ENCODE measurements at places on chromosomes 2 and 18. TPM values are rescaled to one million over a fixed set of nuclear protein-coding genes. Genes with fewer than 3 reads are reported as not detected.

DNA sequence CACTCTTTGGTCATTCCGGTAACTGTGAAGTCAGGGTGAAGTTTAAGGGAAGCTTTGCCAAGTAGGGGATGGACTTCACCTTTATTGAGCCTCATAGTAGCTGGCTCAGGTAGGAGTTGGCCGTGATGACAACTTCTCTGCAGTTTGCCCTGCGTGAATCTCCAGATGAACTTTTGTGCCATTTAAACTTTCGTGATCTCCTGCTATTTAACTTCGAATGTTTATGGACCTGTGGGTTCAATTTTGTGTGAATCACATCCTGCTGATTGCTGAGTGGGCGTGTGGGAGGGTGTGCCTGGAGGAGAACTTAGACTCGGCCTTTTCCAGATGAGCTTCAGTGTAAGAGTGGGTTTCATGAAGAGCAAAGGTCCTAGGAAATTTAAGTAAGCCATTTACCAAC, 4.2 kb downstream of the UGT1A1 start:
- H3K36me3 ChIP-seq: no peaks in the 10 kb centered on the region
- H3K27me3 ChIP-seq: no peaks in the 10 kb centered on the region
- no peak for DNase-seq
- no peak overlapping the region for H3K27ac ChIP-seq
- H3K4me1 ChIP-seq: no peaks in the 10 kb centered on the region
- no peak overlapping the region for H3K4me3 ChIP-seq

DNA sequence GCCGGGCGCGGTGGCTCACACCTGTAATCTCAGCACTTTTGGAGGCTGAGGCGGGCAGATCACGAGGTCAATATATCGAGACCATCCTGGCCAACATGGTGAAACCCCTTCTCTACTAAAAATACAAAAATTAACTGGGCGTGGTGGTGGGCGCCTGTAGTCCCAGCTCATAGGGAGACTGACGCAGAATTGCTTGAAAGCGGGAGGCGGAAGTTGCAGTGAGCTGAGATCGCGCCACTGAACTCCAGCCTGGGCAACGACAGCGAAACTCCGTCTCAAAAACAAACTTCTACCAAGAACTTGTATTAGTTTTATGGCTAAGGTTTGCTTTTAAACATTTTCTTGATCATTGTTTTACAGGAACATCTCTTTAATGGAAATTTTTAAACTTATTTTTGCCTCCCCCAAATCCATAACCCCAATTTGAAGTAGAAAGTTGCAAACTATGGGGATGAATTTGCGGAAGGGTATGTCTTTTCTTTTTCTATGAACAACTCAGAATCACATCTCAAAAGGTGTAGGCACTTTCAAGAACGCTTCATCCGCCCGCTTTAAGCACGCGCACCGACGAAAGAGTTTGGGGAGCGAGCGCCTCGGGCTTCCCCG, 46.8 kb upstream of the PTMA start:
- no peaks in the 10 kb centered on the region for H3K36me3 ChIP-seq
- peak overlapping the region; percentile 69 for H3K4me3 ChIP-seq
- no peaks in the 10 kb centered on the region for H3K27me3 ChIP-seq
- peaks cover 11% of the 10 kb centered on the region for H3K4me1 ChIP-seq

DNA sequence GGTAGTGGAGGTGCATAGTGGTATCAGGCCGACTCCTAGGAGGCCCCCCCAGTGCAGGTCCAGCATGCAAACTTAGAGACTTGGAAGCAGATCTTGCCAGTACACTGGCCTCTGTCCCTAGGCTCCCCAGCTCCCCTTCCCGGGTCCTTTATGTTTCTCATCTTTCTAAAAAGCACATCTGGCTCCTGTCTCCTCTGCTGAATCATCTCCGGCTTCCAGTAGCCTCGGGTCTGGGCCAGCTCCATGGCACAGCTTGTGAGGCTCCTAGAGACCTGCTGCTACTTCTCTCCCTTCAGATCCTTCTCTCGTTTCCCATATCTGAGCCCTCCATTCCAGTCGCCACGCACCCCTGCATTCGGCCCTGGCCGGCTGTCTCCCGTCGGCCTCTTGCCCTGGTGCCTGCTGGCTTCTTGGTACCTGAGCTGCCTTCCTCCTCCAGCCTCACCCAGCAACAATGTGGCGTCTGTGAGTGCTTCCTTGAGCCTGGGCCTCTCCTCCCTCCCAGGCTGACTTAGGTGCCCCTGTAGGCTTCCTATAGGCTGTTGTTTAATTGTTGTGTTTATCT, 6.6 kb downstream of the TRAF3IP1 start:
- DNase-seq: no peak
- H3K27me3 ChIP-seq: no peaks in the 10 kb centered on the region
- no peaks in the 10 kb centered on the region for H3K36me3 ChIP-seq

Gene DNAH6
- 0.24 TPM for total RNA-seq

DNA sequence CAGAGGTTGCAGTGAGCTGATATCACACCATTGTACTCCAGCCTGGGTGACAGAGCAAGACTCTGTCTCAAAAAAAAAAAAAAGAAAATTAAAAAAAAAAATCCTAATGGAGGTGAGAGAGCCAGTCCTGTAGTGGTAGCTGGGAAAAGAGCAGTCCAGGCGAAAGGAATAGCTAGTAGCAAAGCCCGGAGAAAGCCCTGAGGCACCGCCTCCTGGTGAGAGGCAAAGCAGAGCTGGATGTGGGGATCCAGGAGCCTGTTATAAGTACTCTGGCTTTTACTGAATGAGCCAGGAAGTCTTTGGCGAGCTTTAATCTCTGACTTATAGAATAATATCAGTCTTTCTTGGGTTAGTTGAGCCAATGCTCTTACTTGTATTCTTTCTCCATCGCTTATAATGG, 6.6 kb upstream of the KLHL23 start:
- H3K27me3 ChIP-seq: no peaks in the 10 kb centered on the region
- H3K36me3 ChIP-seq: no peaks in the 10 kb centered on the region
- H3K4me3 ChIP-seq: no peak overlapping the region
- H3K4me1 ChIP-seq: no peaks in the 10 kb centered on the region
- H3K27ac ChIP-seq: no peak overlapping the region

- no peak overlapping the region for H3K4me3 ChIP-seq
- no peaks in the 10 kb centered on the region for H3K27me3 ChIP-seq
- H3K27ac ChIP-seq: no peak overlapping the region
- no peak for DNase-seq
These were observed 5.4 kb downstream of the DOK1 start for GRCh38 chr2:74559912-74560311.

Gene EGR4
- 0.31 TPM for total RNA-seq

Gene FLACC1
- 2.5 TPM for total RNA-seq

Gene TFCP2L1
- total RNA-seq: 0.16 TPM

Gene ADD2
- 0.74 TPM for total RNA-seq

DNA sequence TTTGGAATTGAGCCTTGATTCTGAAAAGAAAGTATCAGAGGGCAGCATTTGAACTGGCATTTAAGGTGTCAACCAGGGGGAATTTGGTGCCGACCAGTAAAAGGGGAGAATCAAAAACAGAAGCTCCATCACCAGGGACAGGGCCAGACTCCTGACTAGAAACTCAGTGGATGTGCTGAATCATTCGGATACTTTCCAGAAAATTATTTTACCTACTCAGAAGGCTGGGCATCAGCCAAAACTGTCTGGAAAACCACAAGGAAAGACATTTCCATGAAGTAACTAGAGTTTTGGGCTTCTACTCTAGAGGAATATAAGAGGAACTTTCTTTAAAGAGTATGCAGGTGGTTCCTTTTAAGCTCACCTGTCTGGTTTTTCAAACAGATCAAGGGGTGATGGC, 756.6 kb downstream of the RNF144A start:
- H3K4me3 ChIP-seq: no peak overlapping the region
- H3K27ac ChIP-seq: no peak overlapping the region
- H3K4me1 ChIP-seq: peaks cover 21% of the 10 kb centered on the region
- no peaks in the 10 kb centered on the region for H3K27me3 ChIP-seq
- DNase-seq: no peak

- H3K27ac ChIP-seq: no peak overlapping the region
- H3K27me3 ChIP-seq: no peaks in the 10 kb centered on the region
- peaks cover 23% of the 10 kb centered on the region for H3K4me1 ChIP-seq
- no peak for DNase-seq
- no peak overlapping the region for H3K4me3 ChIP-seq
These were observed 37.0 kb downstream of the SP100 start for GRCh38 chr2:230453006-230453405.

GRCh38 chr2:45860136-45861121, 209.0 kb downstream of the PRKCE start:
- H3K27ac ChIP-seq: peak overlapping the region; percentile 6
- no peak for DNase-seq
- H3K4me1 ChIP-seq: peaks cover 27% of the 10 kb centered on the region
- H3K36me3 ChIP-seq: no peaks in the 10 kb centered on the region

DNA sequence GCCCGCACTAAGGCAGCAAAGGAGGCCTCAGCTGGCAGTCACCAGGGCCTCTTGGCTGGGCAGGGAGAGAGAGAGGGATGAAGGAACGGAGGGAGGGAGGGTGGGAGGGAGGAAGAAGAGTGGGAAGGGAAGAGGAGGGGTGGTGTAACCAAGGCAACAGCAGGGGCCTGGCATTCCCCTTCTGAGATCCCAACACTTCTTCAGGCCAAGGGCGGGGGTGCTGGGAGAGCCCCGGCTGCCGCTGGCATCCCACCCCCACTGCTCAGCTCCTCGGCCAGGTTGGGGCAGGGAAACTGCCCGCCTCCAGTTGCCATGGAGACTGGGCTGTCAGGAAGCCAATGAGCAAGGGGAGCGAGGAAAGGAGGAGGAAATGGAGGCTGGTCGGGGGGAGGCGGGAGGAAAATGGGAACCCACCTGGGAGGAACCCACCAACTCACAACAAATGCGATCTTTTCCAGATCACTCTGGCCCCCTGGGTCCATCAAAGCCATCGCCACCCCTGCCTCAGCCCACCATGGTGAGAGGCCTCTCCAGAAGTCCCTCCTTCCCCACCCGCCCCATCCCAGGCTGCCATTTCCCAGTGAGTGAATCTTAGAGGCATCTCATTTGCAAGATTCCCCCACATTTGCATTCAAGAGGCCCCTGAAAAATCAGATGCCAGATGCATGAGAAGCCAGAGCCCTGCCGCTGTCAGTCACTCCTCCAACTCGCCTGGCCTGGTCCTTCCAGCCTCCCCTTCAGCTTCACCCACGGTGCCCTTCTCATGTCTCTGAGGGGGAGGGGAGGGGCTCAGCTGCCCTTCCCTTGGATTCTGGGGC, 12.4 kb downstream of the SH2D6 start:
- H3K27me3 ChIP-seq: no peaks in the 10 kb centered on the region
- no peaks in the 10 kb centered on the region for H3K4me1 ChIP-seq
- no peak overlapping the region for H3K27ac ChIP-seq
- no peak overlapping the region for H3K4me3 ChIP-seq
- no peak for DNase-seq

All from CD8-positive, alpha-beta memory T cell (primary cell).